ENCODE measurements at places on chromosomes 2 and 18. TPM values are rescaled to one million over a fixed set of nuclear protein-coding genes. Genes with fewer than 3 reads are reported as not detected.
A peak's percentile ranks its signal among the peaks of the same experiment; 100 is the strongest.

KLF7 gene
- total RNA-seq = 8.7 TPM

DIPK1C gene
- total RNA-seq = not detected

NT5C1B gene
- total RNA-seq = not detected

MPHOSPH10 gene
- total RNA-seq = 11.8 TPM

CCBE1 gene
- total RNA-seq = under 0.01 TPM

COL4A3 gene
- not detected for total RNA-seq

COL5A2 gene
- 36.5 TPM for total RNA-seq

MOCOS gene
- under 0.01 TPM for total RNA-seq

CCDC74B gene
- 0.79 TPM for total RNA-seq

VWA3B gene
- not detected for total RNA-seq

HOXD8 gene
- 27.4 TPM for total RNA-seq

TWIST2 gene
- total RNA-seq = 0.44 TPM

GRCh38 chr18:79318142-79318673 is 77.5 kb upstream of the NFATC1 start:
- no peak for DNase-seq

- DNase-seq = no peak
Observed at GRCh38 chr2:16166327-16166981, 226.1 kb downstream of the MYCN start.

- no peak for DNase-seq
Observed at GRCh38 chr2:129619471-129619870, 360.0 kb upstream of the RAB6C start.

DNA sequence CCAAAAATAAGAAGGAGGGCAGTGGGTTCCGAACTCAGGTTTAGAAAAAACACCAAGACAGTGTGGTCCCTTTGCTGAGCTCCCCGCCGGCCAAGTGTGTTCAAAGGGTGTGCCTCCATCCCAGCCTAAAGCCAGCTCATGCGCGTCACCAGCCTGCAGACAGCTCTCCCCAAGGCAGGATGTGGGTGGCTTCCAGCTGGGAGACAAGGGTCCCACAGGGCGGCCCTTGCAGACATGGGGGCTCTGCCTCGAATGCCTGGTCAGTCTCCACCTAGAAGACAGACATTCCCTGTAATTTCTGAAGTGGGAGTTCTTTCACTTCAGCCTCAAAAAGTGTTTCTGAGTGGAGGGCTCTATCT is 135.8 kb upstream of the GPC1 start:
- DNase-seq = no peak

DNA sequence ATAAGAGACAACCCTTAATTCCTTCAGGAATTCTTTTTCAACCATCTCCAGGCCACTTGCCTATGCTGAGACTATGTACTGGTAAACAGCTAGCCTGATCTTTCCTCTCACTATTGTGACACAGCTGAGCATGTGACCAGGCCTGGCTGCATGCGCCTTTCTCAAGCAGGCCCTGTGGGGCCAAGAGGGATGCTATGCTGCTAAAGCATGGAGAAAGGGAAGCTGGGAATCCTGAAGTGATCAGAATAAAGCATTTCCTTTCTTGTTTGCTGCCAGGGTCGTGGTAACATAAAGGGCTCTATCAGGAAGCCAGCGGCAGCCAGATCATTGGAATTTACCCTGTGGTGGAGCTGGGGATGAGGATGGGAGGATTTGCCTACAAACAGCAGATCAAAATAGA is 29.8 kb upstream of the LCLAT1 start:
- DNase-seq = no peak

- DNase-seq = no peak
Observed at GRCh38 chr18:79693561-79694205, 14.1 kb downstream of the CTDP1 start.

DNA sequence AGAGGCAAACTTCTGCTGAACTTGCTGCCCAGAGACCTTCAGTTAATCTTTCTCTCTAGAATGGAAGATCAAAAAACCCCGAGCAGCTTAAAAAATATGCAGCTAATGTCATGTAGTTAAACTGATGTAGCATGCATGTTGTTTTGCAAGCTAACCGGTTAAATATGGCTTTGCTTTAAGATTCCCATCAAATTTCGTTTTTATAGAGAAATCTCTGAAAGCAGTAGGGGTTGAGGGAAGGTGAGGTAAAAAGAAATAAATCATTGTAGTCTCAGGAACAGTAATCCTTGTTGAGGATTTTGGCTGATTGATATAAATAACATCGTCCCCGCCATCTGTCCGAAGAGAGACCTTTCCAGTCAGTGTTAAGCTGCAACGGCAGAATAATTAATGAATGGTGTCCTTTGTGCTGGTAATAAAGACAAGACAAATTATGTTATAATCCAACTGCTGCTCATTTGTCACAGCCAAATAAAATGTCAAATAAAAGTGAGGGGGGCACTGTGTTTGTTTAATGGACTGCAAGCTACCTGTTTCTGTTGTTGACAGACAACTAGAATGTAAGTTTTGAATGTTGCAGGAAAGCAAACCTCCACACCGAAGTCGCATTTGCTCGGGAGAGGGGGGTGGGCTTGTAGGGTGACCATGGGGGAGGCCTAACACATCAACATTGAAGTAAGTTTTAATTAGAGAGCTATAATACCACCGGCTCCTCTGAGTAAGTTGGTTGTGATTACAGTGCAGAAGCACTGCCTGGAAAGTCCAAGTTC is 555.5 kb downstream of the ARHGAP15 start:
- DNase-seq = no peak

DNA sequence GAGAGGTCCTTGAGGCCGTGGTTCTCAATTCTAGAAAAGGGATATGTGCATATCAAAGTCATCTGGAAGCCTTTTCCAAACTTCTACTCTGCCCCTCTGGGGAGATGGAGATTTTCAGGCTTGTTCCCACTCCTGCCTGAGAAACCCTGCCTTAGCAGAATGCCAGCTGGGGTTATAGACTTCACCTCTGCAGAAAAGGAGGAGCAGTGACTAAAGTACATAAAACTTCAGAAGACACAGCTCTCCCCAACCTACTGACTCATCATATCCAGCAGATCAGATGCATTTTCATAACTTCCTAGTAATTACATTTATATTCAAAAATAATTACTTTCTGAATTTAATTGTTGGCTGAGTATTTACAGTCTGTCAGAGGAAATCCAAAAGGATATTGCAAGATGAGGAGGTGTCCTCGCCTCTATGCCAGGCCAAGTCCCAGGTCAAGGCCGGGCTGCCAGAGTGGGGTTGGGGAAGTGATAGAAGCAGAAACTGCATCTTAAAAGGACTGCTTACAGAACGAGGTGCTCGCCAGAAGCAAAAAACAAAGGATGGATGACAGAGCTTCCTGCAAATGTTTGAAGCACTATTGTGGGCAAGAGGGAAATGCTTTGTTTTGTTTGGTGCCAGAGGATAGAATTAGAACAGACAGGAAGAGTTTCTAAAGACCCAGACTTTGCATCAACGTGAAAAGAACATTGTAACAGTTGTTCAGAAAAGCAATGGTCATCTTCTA is 75.6 kb upstream of the APCDD1 start:
- DNase-seq = peak; percentile 9

- peak; percentile 23 for DNase-seq
Observed at GRCh38 chr18:73352546-73352945, 484.8 kb upstream of the NETO1 start.

DNA sequence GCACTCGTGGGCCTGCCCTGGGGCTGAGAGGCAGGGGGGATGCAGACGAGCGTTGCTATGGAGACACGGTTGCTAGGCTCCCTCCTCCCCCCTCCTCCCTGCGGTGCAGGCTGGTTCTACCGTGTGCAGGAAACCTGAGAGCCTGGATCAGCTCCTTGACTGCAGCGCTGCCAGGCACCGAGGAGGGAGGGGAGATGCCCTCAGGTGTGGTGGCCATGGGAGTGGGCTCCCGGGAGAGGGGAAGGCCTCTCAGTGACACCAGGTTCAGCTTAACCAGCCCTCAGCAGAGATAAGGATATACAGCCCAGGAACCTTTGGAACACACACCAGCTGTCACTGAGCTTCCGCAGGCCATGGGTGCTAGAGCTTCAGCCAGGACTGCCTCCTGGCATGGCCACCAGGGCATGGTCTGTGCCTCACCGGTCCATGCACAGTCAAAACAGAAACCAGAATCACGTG is 124.4 kb upstream of the PXDN start:
- DNase-seq = no peak

GRCh38 chr2:70842401-70842800 is 6.8 kb upstream of the CD207 start:
- DNase-seq = no peak

DNA sequence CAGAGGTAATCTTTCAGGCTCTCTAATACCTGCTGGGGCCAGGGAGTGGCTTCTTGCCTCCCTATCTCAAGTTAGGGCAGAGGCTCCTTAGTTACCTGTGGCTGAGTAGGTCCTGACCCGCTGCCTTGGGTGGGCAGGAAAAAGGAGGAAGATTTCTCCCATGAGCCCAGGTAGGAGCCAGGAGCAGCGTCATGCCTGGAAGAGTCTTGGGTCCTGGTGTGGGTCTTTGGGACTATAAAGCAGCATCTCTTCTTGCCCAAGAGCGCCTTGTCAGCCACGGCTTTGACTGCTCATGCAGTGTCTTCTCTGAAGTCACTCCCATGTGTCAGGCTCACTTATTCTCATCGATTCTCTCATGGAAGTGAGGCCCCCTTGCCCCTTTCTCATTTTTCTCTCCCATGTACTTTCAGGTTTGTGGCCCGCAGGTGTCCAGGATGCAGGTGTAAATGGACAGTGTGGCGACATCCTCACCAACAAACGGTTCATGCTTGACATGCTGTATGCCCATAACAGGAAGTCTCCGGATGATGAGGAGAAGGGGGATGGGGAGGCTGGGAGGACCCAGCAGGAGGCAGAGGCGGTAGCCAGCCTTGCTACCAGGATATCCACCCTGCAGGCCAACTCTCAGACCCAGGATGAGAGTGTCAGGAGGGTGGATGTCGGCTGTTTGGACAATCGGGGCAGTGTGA is 111.2 kb downstream of the TPGS2 start:
- no peak for DNase-seq
